ENCODE measurements at places on chromosomes 11 and 22.
A peak's percentile ranks its signal among the peaks of the same experiment; 100 is the strongest.

- H3K36me3 ChIP-seq, result no peaks in the 10 kb centered on the region
- no peak for DNase-seq
- no peak overlapping the region for H3K27ac ChIP-seq
- no peak overlapping the region for H3K4me3 ChIP-seq
- no peaks in the 10 kb centered on the region for H3K4me1 ChIP-seq
These were observed 102.2 kb downstream of the BRD1 start for GRCh38 chr22:49725516-49725915.

- no peak overlapping the region for H3K27ac ChIP-seq
- no peak overlapping the region for H3K4me3 ChIP-seq
- no peak for DNase-seq
- no peaks in the 10 kb centered on the region for H3K27me3 ChIP-seq
These were observed 35.1 kb downstream of the TTC12 start for GRCh38 chr11:113349528-113349927.

DNA sequence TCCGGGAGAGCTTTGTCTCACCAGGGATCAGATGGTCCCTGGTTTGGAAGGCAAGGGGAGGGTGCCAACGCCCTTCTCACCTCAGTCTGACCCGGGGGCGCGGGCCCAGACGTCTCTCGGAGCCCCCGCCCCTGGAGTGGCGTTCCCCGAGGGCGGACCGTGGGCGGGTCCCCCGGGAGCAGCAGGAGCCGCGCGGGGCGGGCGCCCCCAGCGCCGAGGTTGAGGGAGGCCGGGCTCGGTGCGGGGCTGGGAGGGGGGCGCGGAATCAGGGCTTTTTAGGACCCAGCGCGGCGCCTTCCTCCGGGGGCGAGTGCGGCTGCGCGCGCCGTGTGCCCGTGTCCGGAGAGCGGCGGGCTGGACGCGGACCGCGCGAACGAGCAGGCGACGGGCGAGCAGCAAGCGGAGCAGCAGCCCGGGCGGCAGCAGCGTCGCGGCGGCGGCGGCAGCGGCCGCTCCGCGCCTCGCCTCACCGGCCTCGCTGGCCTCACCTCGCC, at the start of gene KCNC1:
Gene KCNC1 (plus strand): TSS at position 364 of the 494 bp plus-strand sequence. CDS start 1,222 bp downstream, outside the sequence.
- H3K36me3 ChIP-seq, result no peaks in the 10 kb centered on the region
- H3K4me1 ChIP-seq, result no peaks in the 10 kb centered on the region
- no peak within 1 kb of the TSS for H3K4me3 ChIP-seq

DNA sequence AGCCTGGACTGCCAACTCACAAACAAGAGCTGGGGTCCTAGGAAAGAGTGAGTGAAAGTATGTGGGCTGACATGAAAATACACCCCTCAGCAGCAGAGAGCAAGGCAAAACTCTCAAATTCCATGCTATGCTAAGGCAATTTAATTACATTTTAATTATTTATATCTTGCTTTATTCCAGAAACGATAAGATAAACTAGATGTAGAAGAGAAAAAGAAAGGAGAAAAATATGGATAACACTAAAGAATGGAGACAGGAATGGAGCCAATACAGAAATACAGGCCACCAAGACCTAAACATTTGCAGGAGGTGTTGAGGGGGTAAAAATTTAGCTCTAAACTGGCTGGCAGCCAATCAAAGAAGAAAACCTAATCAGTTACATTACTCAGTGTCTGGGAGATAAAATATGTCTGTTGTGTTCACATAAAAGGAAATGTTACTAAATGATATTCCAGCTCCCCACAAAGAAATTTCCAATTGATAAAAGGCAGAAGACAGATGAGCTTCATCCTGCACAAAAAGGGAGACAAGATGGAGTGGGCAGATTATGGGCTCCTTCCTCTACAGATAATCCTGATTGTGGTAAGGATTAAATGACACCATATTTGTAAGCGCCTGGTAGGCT, 223.5 kb upstream of the BLID start:
- H3K27ac ChIP-seq, result no peak overlapping the region
- H3K4me3 ChIP-seq, result no peak overlapping the region
- H3K36me3 ChIP-seq, result no peaks in the 10 kb centered on the region

- peaks cover 2% of the 10 kb centered on the region for H3K36me3 ChIP-seq
- H3K4me1 ChIP-seq, result peaks cover 19% of the 10 kb centered on the region
- no peak for DNase-seq
- H3K4me3 ChIP-seq, result no peak overlapping the region
- no peaks in the 10 kb centered on the region for H3K27me3 ChIP-seq
These were observed 70.0 kb upstream of the B3GAT1 start for GRCh38 chr11:134481933-134482527.

- DNase-seq, result no peak
- no peaks in the 10 kb centered on the region for H3K4me1 ChIP-seq
- no peak overlapping the region for H3K27ac ChIP-seq
- H3K36me3 ChIP-seq, result no peaks in the 10 kb centered on the region
- no peaks in the 10 kb centered on the region for H3K27me3 ChIP-seq
These were observed 21.0 kb upstream of the CFAP300 start for GRCh38 chr11:102026217-102026616.

DNA sequence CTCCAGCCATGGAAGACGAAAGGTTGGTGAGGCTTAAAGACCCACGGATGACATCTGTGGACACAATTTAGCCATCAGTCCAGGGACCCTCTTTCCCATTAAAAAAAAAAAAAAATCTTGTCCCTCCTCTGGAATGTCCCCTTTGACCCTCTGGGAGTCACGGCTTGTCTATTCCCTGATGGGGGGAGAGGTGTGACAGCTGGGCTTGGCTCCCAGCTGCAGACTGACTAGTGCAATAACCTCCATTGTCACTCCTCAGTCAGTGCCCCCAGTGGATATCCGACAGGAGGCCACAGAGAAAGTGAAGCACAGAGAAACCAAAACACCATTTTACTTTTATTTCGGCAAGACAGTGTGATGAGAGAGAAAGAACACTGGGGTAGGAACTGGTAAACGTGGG, 2.7 kb upstream of the VSIG2 start:
- no peak overlapping the region for H3K4me3 ChIP-seq
- H3K27me3 ChIP-seq, result peaks cover 42% of the 10 kb centered on the region

GRCh38 chr11:123452794-123453193, 22.7 kb downstream of the GRAMD1B start:
- H3K27me3 ChIP-seq, result no peaks in the 10 kb centered on the region
- H3K4me1 ChIP-seq, result peaks cover 2% of the 10 kb centered on the region
- no peak overlapping the region for H3K27ac ChIP-seq
- no peaks in the 10 kb centered on the region for H3K36me3 ChIP-seq
- no peak for DNase-seq
- no peak overlapping the region for H3K4me3 ChIP-seq

DNA sequence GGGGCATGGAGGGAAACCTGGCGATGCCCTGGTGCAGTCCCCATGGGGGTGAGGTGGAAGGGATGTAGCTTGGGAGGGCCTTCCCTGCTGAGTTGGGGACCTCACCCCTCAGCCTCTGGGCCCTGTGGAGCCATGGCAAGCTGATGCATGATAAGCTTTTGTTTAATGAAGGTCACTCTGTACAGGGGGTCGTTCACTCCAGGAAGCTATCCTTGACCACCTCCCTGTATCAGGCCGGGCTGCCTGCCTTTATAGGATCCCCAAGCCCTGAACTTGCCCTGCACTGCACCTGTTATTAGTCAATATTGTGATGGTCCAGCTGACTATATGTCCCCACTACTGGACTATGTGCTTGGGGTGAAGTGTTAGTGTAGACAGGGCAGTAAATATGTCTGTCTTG, 49.7 kb upstream of the MYEOV start:
- H3K27ac ChIP-seq, result no peak overlapping the region
- no peaks in the 10 kb centered on the region for H3K36me3 ChIP-seq
- DNase-seq, result no peak
- H3K4me3 ChIP-seq, result no peak overlapping the region
- H3K4me1 ChIP-seq, result no peaks in the 10 kb centered on the region

- H3K27ac ChIP-seq, result peak overlapping the region; percentile 8
- no peaks in the 10 kb centered on the region for H3K4me1 ChIP-seq
- no peak overlapping the region for H3K4me3 ChIP-seq
- DNase-seq, result no peak
- no peaks in the 10 kb centered on the region for H3K27me3 ChIP-seq
- H3K36me3 ChIP-seq, result no peaks in the 10 kb centered on the region
These were observed 56.2 kb upstream of the GLYAT start for GRCh38 chr11:58787903-58788302.

GRCh38 chr22:19554834-19555404, 30.7 kb upstream of the CLDN5 start:
- H3K27ac ChIP-seq, result no peak overlapping the region
- H3K4me3 ChIP-seq, result no peak overlapping the region

- H3K27me3 ChIP-seq, result no peaks in the 10 kb centered on the region
- DNase-seq, result no peak
- H3K36me3 ChIP-seq, result no peaks in the 10 kb centered on the region
- H3K4me1 ChIP-seq, result no peaks in the 10 kb centered on the region
These were observed 20.7 kb upstream of the AQP11 start for GRCh38 chr11:77568916-77569675.

GRCh38 chr11:14954581-14954980, 17.6 kb downstream of the CALCA start:
- no peak overlapping the region for H3K27ac ChIP-seq
- H3K4me3 ChIP-seq, result no peak overlapping the region
- no peak for DNase-seq
- no peaks in the 10 kb centered on the region for H3K36me3 ChIP-seq
- no peaks in the 10 kb centered on the region for H3K27me3 ChIP-seq

DNA sequence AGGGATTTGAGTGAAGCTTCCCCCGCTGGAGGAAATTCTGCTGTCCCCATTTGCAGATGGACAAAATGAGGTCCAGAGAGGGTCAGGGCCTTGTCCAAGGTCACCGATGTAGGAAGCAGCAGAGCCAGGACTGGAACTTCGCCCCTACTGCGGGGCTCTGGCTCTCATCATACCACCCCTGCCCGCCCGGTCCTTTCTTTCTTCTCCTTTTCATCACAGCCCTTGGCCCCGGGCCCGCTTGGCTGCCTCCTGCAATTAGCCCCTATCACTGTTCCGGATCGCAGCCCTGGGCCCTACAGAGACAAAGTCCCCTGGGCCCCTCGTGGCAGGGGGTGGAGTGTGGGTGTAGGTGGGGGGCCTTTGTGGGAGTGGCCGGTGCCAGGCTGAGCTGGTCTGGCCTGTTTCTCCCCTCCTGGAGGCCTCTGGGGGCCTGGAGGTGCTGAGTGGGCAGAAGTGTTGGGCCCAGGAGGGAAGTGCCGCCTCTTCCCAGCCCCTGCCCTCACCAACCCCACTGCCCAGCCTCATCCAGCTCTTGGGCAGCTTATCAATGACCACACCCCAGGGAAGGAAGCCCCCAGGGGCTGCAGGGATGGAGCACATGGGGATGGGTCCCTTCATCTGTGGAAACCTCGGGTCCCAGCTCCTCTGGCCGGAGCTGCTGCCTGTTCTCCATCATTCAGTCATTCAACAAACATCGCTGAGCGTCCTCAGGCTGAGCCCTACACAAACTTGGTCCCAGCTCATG, 3.4 kb downstream of the EMID1 start:
- H3K27ac ChIP-seq, result no peak overlapping the region
- no peaks in the 10 kb centered on the region for H3K27me3 ChIP-seq
- DNase-seq, result peak; percentile 92
- H3K36me3 ChIP-seq, result no peaks in the 10 kb centered on the region

DNA sequence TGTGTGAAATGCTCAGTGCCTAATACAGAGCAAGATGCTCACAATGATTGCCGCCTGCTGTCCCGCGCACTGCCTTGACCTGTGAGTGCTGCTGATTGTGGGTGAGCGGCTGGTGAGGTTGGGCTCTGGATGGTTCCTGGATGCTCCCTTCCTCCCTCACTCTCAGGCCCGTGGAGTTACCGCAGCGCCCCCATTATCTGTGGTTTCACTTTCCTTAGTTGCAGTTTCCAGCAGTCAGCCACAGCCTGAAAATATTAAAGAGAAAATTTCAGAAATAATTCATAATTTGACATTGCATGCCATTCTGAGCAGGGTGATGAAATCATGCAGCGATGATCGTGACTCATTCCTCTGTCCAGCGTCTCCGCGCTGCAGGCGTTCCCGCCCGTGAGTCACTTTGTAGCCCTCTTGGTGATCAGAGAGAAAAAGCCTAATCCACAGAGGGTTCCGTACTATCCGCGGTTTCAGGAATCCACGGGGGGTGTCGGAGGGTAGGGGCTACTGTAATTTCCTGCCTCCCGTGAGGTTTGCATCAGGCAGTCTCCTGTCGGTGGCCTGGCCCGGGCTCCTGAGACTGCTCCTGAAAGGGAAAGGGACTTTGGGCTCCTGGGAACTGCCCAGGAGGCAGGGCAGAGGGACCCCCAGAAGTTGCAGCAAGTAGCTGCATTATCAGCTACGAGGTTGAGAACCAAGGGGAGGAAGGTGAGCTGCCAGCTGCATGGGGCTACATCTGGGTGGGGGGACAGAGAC, 10.6 kb downstream of the RPL3 start:
- no peaks in the 10 kb centered on the region for H3K27me3 ChIP-seq
- no peak overlapping the region for H3K27ac ChIP-seq
- no peaks in the 10 kb centered on the region for H3K4me1 ChIP-seq
- no peak overlapping the region for H3K4me3 ChIP-seq
- H3K36me3 ChIP-seq, result peaks cover 27% of the 10 kb centered on the region

GRCh38 chr11:80937842-80938241, 1497.0 kb upstream of the TENM4 start:
- H3K36me3 ChIP-seq, result no peaks in the 10 kb centered on the region
- DNase-seq, result no peak
- H3K4me3 ChIP-seq, result no peak overlapping the region

DNA sequence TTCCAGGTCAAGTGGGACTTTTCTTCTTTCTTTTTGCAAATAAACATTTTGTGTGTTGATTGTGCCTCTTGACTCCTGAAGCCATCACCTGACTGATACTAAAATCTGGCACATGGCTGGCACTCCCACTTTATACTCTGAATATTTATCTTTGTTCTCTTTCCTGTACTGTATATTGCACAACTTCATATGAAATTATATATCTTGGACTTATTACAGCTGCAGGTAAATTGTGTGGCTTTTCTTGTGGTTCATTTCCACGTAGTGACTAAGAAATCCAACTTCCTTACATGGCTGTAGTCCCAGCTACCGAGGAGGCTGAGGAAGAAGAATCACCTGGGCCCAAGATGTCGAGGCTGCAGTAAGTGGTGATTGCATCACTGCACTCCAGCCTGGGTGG, 23.7 kb upstream of the OR5B12 start:
- no peaks in the 10 kb centered on the region for H3K27me3 ChIP-seq
- no peaks in the 10 kb centered on the region for H3K4me1 ChIP-seq
- no peak overlapping the region for H3K27ac ChIP-seq

DNA sequence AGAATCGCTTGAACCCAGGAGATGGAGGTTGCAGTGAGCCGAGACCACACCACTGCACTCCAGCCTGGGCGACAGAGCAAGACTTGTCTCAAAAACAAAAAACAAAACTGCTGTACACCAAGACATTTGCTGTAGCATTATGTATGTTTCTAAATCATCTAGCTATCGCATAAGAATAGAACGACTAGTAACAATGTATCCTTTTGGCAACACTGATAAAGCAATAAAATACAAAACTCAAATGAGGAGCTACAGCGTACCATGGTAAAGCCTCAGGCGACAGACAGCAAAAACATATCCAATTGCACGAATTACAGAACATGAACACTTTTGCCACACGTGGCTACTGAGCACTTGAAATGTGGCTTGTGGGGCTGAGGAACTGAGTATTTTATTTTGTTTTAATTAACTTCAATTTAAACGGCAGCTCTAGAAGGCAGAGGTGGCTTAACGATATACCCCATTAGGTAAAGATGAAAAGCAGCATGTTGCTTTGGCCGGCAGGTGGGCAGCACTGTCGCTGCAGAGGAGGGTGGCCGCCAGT, 2.3 kb downstream of the TUBGCP6 start:
- DNase-seq, result no peak
- H3K27me3 ChIP-seq, result no peaks in the 10 kb centered on the region
- H3K36me3 ChIP-seq, result no peaks in the 10 kb centered on the region
- H3K4me1 ChIP-seq, result peaks cover 11% of the 10 kb centered on the region
- H3K27ac ChIP-seq, result no peak overlapping the region
